Muscle of arm (tissue), 14 donors: ENCODE measurements at places on chromosomes 1 and 21. TPM values are rescaled to one million over a fixed set of nuclear protein-coding genes. Genes with fewer than 3 reads are reported as not detected.

Gene MROH9
- 0.29 TPM for polyA plus RNA-seq

Gene AADACL3
- not detected for polyA plus RNA-seq

Gene GBP4
- polyA plus RNA-seq = not detected

Gene AGRN
- 35.7 TPM for polyA plus RNA-seq

Gene A3GALT2
- polyA plus RNA-seq = not detected

Gene PEAR1
- polyA plus RNA-seq = 24.9 TPM

Gene LAMC2
- polyA plus RNA-seq = 2.8 TPM

Gene GOLPH3L
- polyA plus RNA-seq = 15.0 TPM

Gene KCNE1
- not detected for polyA plus RNA-seq

Gene ATP1A2
- 50.0 TPM for polyA plus RNA-seq

Gene PRAMEF20
- polyA plus RNA-seq = not detected

Gene MMEL1
- polyA plus RNA-seq = 0.50 TPM

Gene F13B
- not detected for polyA plus RNA-seq

Gene LCE3D
- not detected for polyA plus RNA-seq

Gene CFAP57
- polyA plus RNA-seq = 1.5 TPM

DNA sequence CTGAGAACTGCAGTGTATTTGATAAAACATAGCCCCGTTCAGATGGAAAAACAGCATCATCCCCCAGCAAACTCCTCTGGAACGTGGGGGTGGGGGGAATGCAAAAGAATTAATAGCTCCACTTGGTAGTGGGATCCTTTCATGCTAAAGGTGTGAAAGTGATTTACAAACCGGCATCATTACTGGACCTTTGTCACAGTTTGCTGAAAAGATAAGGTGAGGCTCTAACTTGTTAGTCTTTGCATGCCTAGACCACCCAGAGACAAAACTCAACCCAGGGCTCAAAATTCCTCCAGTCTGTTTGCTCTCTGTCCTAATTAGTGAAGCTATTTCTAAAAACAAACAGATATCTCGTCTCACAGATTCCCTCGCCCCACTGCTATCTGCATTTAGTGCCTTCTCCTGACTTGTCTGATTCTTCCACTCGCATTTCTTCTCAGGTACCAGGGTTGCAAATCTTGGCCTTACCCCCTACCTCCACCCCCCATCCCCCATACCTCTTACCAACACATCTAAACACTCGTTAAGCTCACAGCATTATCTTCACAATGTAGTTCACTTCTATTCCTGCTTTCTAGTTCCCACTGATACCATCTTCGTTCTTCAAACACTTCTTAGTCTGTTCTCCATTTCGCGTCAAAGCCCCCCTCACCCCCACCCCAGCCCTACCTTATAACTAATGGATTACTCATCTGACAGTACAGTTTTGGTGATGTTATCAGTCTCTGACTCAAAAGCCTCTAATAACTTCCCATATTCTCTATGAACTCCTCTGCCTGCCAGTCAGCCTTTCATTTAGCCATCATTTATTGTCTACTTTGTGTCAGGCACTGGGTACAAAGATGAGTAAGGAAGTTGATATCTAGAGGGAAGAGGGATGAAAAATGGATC lies 11.8 kb downstream of the IER5 start:
- no peak for DNase-seq

- DNase-seq = no peak
Observed at GRCh38 chr1:92909321-92909720, 51.9 kb downstream of the DIPK1A start.

GRCh38 chr1:151984313-151984956 lies 9.2 kb downstream of the S100A10 start:
- no peak for DNase-seq

DNA sequence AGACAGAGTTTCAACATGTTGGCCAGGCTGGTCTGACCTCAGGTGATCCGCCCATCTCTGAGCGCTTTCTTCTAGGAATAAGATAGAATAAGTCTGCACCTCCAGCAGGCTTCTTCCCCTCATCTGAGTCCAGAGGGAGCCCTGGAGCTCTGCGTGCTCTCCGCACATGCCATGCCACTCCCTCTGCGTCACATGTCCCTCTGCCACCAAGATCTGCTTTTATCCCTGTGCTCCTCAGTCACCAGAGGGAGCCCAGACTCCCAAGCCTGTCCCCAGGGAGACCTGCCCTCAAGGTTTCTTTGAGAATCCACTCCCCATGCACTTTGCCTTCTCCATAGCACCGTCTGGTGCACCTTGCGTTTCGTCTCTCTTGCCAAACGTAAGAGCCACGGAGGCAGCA lies 213.0 kb downstream of the CAMTA1 start:
- no peak for DNase-seq

DNA sequence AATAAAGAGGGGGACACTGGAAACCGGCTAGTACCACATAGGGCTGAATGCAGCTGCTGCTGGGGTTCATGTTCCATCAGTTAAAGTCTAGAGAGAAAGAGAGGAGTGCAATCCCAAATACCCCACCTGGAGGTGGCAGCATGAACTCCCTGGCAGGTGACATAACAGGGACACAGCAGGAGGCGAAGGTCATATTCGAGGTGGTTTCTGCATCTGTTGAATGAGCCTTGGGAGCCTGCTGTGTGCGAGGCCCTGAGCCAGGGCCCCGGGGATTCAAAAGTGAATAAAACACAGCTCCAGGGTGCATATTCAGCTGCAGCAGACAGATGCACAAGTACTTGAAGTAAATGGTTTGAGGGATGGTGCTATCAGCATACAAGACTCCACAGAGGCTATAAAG lies 456.8 kb downstream of the SETD4 start:
- no peak for DNase-seq

- DNase-seq = no peak
Observed at GRCh38 chr1:7749126-7749525, 22.0 kb upstream of the VAMP3 start.

DNA sequence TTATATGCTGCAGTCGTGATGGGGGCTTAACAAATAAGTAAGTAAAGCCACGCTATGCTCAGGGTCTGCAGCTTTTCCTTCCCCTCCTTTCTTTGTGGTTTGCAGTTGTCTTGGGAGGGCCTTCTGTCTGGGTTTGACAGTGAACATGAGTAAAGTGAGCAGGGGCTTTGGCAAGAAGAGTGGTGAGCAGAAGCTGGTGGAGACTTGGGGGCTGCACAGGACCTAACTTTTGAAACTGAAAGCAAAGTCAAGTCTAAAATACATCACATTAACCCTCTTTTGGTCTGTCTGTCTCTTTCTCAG lies 368.6 kb upstream of the VAMP3 start:
- no peak for DNase-seq

DNA sequence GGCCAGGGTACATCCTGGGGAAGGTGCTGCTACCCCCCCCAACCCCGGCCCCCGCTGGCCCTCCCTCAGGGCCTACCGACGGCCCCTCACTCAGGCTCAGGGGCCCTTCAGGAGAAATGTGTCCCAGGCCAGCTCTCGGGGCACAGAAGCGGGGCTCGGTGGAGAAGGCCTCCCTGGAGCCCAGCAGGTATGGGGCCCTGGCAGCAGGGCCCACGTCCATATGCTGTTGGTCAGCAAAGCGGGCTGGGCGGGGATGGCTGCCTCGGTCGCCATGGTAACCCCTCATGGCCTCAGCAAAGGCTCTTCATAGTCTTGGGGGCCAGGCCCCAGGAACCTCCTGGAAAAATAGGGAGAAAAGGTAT lies 24.4 kb downstream of the DLGAP3 start:
- no peak for DNase-seq

- DNase-seq = no peak
Observed at GRCh38 chr21:35601211-35601610, 459.1 kb downstream of the SETD4 start.

DNA sequence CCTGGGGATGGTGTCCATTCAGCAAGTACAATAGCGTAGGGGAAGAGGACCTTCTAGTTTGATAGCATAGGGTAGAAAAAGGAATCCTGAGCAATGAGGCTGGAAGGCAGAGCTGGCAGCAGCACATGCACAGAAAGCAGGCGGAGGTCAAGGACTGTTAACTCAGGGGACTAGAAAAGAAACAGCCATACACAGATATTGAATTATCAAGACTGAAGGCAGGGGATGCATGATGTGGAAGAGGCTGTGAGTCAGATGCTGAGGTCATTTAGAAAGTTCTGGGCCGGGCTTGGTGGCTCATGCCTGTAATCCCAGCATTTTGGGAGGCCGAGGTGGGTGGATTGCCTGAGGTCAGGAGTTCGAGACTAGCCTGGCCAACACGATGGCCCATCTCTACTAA lies 65.6 kb downstream of the OPTC start:
- no peak for DNase-seq

- DNase-seq = no peak
Observed at GRCh38 chr1:223776075-223776814, 63.9 kb downstream of the CAPN2 start.

GRCh38 chr1:25631750-25632485 lies 15.3 kb downstream of the MAN1C1 start:
- no peak for DNase-seq

- peak; percentile 63 for DNase-seq
Observed at GRCh38 chr1:24317956-24318614, 1.1 kb upstream of the GRHL3 start.

DNA sequence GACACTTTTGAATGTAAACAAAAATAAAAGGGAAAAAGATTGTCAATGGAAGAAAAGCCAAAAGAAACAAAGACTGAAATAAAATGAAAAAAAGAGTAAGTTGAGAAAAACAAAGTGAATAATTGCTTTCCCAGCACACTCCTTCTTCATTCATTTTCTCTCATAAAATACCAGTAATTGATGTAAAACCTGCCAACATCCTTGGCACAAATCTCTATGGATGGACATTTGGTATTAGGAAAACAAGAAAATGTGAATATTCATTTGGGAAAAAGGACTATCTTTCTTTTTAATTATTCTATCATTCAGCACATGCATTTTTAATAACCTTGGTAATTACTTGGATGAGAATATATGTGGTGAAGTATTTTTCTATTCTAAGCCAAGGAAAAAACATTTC lies 204.4 kb upstream of the TNR start:
- DNase-seq = peak; percentile 2
